ENCODE measurements at places on chromosomes 7 and 10.

DNA sequence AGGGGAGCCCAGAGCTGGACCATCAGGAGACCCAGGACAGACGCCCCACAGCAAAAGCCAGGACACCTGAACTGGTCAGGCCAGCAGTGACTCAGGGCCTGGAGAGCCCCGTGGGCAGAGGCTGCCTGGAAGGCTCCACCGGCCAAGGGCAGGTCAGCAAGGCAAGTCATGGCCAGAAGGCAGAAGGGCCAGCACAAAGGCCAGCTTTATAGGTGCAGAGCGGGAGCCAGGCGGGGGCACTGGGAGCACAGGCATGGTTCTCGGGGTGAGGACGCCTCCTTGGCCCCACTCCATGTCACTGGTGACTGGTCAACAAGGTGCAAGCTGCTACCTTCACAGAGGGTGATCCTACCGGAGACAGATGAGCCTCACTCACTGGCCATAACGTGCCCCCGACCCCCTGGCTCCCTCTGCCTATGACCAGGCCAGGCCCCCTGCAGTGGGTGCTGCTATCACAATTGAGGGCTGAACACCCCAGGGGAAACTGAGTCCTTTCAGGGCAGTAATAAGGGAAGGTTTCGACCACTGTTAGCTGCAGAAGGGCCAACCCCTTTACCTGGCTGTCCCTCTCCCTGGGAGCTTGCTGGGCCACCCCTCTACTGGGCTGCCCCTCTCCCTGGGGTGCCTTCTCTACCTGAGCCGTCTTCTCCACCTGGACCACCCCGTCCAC is 317.4 kb downstream of the PTPRN2 start:
- no peak for DNase-seq

GRCh38 chr7:74617180-74617744 is 40.3 kb upstream of the GTF2I start:
- no peak for DNase-seq

DNA sequence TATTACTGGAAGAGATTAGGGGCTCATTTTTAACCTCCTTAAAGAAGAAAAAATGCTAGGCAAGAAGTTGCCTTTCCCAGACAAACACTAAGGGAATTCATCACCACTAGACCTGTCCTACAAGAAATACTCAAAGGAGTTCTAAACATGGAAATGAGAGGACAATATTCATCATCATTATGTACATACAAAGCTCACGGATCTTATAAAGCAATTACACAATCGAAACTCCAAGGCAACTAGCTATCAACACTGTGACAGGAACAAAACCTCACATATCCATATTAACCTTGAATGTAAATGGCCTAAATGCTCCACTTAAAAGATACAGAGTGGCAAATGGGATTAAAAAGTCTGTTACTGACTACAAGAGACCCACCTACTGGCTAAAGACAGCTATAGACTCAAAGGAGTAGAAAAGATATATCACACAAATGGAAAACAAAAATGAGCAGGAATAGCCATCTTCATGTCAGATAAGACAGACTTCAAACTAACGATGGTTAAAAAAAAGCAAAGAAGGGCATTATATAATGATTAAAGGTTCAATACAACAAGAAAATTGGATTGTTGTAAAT is 246.6 kb downstream of the ADRA2A start:
- no peak for DNase-seq

- no peak for DNase-seq
Observed at GRCh38 chr7:45704683-45705016, 130.5 kb downstream of the ADCY1 start.

GRCh38 chr7:128854396-128854795 is 8.3 kb upstream of the ATP6V1F start:
- DNase-seq = no peak

DNA sequence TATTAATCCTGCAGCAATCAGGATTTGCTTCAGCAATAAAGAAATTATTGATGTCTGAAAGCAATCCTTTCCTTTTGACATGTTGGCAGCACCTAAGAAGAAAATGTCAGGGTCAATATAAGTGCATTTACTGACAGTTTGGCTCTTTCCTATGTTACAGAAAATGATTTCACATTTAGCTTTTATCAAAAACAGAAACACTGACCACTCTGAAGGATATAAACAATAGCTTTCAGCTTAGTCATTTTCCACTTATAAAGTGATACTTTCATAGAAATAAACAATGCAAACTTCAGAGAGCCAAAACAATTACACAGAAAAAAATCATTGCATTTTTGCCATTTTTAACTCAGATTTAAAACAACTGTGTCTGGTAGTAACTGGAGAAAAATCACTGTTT is 325.6 kb upstream of the KAT6B start:
- DNase-seq = no peak

DNA sequence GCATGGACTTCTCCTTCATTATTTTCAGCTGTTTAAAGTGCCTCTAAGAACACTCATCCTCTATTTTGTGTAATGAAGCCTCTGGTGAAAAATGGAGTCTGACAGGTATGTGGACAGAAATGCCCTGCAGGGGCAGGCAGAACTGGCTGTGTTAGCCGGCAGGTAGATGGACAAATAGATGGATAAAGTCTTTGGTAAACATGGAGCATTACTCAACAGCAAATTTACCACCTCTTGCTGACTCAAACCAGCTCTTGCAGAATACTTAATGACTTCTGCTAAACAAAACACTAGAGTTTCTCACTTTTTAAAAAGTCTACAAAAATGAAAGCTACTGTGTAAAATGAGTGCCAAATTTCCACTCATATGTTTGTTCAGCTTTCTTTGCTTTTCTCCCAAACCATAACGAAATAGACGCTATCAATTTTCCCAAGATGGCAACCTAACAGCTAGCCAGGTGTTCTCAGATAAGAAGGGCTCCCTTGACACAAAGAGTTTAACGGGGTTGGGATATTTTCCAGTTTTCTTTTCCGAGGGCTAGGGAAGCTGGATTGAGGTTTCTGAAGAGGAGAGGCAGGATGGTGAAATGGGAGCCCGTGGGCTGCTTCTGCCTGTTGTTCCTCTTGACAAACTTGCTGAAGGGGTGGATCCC is 71.9 kb upstream of the HABP2 start:
- DNase-seq = no peak

- DNase-seq = no peak
Observed at GRCh38 chr10:72308320-72308987, 34.7 kb downstream of the DDIT4 start.

Measured in stimulated activated CD8-positive, alpha-beta memory T cell treated with anti-CD3 and anti-CD28 coated beads, Interleukin-4, amount 100 ng/mL, for 4 hours (primary cell).